ENCODE measurements at places on chromosomes 6 and 20. TPM values are rescaled to one million over a fixed set of nuclear protein-coding genes. Genes with fewer than 3 reads are reported as not detected.
A peak's percentile ranks its signal among the peaks of the same experiment; 100 is the strongest.

DNA sequence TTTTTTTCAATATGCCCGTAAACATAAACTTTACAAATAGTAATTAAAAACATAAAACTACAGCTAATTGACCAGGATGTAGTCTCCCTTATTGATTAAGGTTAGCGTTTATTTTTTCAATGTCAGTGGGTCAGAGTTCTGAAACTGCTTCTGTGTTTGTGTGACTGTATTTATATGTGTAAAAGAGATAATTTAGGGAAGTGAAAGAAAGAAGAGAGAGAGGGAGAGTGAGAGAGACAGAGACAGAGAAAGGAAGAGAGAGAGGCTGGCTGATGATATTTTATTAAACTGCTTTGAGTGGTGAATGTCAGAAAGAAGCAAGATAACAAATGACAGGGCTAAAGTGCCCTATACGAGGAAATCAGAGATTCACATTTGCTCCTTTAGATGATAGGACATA is 266.1 kb upstream of the PTCHD4 start:
- no peak overlapping the region for H3K4me3 ChIP-seq
- no peak overlapping the region for H3K27ac ChIP-seq
- DNase-seq, result no peak
- no peaks in the 10 kb centered on the region for H3K27me3 ChIP-seq
- no peaks in the 10 kb centered on the region for H3K36me3 ChIP-seq

- no peaks in the 10 kb centered on the region for H3K27me3 ChIP-seq
- no peak for DNase-seq
- H3K4me3 ChIP-seq, result peak overlapping the region; percentile 72
- H3K4me1 ChIP-seq, result 0 out of 2 replicates have a peak, but pooled peaks cover 14% of the 10 kb centered on the region
- peaks cover 3% of the 10 kb centered on the region for H3K36me3 ChIP-seq
- no peak overlapping the region for H3K27ac ChIP-seq
These were observed 1.1 kb downstream of the DLK2 start for GRCh38 chr6:43454290-43454695.

GFRAL gene
- total RNA-seq, result not detected

DNA sequence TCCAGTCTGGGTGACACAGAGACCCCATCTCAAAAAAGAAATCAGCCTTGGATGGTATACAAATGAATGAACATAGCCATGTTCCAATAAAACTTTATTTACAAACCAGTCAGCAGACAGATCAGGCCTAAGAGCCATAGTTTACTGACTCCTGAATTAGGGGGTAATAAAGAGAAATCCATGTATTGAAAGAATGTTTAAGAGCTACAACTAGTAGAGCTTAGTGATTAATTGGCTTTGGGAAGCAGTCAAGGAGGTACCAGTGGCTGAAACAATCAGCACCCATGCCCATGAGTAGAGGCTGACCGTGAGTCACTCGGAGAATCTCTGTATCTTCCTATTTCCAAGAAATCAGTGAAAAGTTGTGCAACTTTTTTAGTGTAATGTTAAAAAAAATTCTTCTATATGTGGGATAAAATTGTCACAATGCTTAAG is 223.6 kb upstream of the RREB1 start:
- H3K27me3 ChIP-seq, result no peaks in the 10 kb centered on the region
- H3K4me1 ChIP-seq, result peaks cover 34% of the 10 kb centered on the region
- H3K27ac ChIP-seq, result no peak overlapping the region
- no peak overlapping the region for H3K4me3 ChIP-seq
- no peaks in the 10 kb centered on the region for H3K36me3 ChIP-seq

PAX1 gene
- not detected for total RNA-seq

RPP21 gene
- 72.5 TPM for total RNA-seq

BTN2A1 gene
- 23.4 TPM for total RNA-seq

DNA sequence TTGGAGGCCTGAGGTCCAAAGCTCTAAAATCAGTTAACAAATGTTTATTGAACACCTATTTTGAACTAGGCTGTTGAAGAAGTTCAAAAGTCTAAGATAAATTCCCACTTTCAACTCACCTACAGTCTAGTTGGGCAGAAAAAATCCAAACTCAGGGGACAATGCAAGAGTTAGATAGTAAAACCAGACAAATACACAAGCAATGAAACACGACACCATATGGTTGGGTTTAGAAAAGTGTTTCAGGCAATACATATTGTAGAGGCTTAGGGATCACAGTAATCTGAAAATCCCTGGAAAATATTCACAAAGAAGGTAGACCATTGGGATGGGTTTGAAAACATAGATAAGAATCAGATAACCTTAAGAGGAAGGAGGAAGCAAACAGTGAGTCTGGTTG is 1.3 kb upstream of the CARMIL1 start:
- peaks cover 21% of the 10 kb centered on the region for H3K4me1 ChIP-seq
- H3K4me3 ChIP-seq, result peak overlapping the region; percentile 96
- no peak for DNase-seq

BMP5 gene
- total RNA-seq, result 0.20 TPM

GRCh38 chr6:69379518-69379917 is 417.3 kb downstream of the LMBRD1 start:
- H3K4me1 ChIP-seq, result no peaks in the 10 kb centered on the region
- no peak overlapping the region for H3K27ac ChIP-seq
- DNase-seq, result no peak
- no peaks in the 10 kb centered on the region for H3K36me3 ChIP-seq

DNA sequence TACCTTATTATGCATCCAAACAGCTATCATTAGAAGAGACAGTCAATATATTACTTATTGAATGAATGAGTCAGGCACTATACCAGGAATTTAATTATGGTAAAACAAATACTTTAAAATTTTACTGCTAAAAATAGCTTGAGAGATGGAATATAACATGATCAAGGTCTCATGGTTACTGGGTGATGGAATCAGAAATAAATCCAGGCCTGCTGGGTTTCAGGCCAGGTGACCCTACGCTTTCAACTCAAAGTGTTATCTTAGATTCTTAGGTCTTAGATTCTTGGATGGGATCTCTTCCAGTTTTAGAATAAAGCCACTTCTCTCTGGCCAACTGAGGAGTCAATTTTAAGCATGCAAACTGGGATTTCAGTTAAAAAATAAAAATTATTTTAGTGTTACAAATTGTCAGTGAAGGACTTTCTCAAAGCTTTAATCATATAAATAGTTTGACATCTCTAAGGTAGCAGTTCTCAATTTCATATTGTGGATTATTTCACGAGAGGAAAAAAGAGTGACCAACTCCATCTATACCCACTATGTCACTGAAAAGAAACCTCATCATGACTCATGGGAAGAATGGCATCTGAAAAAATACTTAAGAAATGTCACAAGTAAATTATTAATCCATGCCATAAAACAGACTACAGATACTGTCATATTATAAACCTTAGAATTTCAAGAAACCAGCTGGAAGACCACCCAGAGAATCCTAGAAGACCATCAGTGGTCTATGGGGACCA is 283.4 kb upstream of the RUNX2 start:
- H3K27ac ChIP-seq, result no peak overlapping the region
- no peaks in the 10 kb centered on the region for H3K27me3 ChIP-seq
- H3K36me3 ChIP-seq, result no peaks in the 10 kb centered on the region
- no peak overlapping the region for H3K4me3 ChIP-seq

- H3K36me3 ChIP-seq, result no peaks in the 10 kb centered on the region
- peaks cover 55% of the 10 kb centered on the region for H3K27me3 ChIP-seq
- H3K27ac ChIP-seq, result no peak overlapping the region
- H3K4me3 ChIP-seq, result no peak overlapping the region
These were observed 11.9 kb upstream of the NPBWR2 start for GRCh38 chr20:64119301-64119680.

DNA sequence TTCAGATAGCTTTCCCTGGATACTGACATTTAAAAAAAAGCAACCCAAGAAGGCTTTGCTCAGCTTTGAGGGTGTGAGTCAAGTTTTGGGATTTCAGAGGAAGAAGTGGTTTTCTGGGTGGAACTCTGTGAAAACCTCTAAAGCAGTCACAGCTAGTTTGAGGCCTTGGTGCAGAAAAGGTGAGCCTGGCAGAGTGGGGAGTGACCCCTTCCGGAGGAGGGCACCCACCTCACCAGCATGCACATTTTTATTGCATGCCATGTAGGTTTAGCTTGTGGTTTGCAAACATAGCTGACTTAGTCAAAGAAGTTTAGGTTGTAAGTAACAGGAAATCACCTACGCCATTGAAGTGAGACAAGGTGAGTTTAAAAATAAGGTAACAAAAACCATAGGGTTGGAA is 146.8 kb upstream of the PMEPA1 start:
- no peak overlapping the region for H3K27ac ChIP-seq
- H3K36me3 ChIP-seq, result no peaks in the 10 kb centered on the region
- no peaks in the 10 kb centered on the region for H3K27me3 ChIP-seq
- no peaks in the 10 kb centered on the region for H3K4me1 ChIP-seq

- H3K4me3 ChIP-seq, result no peak overlapping the region
- H3K27me3 ChIP-seq, result no peaks in the 10 kb centered on the region
- H3K27ac ChIP-seq, result no peak overlapping the region
- H3K36me3 ChIP-seq, result no peaks in the 10 kb centered on the region
- no peak for DNase-seq
These were observed 469 bp downstream of the GTSF1L start for GRCh38 chr20:43726333-43726732.

DNA sequence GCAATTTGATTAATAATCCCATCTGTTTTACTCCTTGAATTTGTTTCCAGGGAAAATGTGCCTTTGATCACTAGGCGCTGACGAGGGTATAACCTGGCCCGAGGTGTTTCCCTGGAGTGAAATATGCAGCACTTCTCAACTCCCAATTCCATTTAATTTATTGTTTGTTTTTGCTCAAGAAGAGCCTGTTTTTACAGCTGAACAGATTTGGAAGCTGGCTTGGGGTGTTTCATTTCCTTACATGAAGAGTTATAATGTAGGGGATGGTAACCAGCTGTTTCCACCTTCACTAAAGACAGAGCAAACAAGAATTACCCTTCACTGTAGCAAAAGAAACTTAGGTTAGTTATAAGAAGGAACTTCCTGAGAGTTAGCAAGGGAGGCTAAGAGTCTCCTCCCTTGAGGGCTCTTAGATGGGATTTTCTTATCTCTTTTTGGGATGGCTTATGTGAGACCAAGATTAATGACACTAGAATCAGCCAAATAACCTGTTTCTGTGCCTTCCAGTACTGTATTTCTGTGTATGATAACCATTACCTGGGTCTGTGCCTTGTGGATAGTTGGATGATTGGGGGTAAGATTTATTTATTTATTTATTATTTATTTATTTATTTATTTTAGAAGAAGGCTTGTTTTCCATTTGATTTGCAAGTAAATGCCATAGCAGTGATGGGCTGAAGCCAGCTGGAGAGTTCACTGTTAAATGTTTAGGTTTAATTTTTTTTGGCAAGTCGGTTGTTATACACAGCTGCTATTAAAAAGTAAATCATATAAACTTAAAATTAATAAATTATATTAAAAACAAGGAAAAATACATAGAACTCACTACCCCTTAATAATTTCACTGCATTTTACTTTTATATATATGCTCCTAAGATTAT is 162.2 kb upstream of the BMP2 start:
- no peaks in the 10 kb centered on the region for H3K4me1 ChIP-seq
- H3K27me3 ChIP-seq, result peaks cover 7% of the 10 kb centered on the region
- H3K4me3 ChIP-seq, result no peak overlapping the region

AIF1 gene
- total RNA-seq, result not detected

OPRL1 gene
- total RNA-seq, result 2.7 TPM

GRCh38 chr20:17868151-17868550 is 100.4 kb downstream of the SNX5 start:
- no peaks in the 10 kb centered on the region for H3K4me1 ChIP-seq
- H3K4me3 ChIP-seq, result no peak overlapping the region
- peaks cover 18% of the 10 kb centered on the region for H3K27me3 ChIP-seq
- DNase-seq, result no peak

PIM1 gene
- 60.3 TPM for total RNA-seq

GRCh38 chr6:33700391-33701050 is 11.0 kb downstream of the UQCC2 start:
- no peaks in the 10 kb centered on the region for H3K4me1 ChIP-seq
- peak; percentile 49 for DNase-seq
- H3K27me3 ChIP-seq, result no peaks in the 10 kb centered on the region

GRCh38 chr20:722822-723644 is 45.3 kb downstream of the SLC52A3 start:
- H3K27me3 ChIP-seq, result peaks cover 74% of the 10 kb centered on the region
- no peak overlapping the region for H3K27ac ChIP-seq
- no peaks in the 10 kb centered on the region for H3K4me1 ChIP-seq
- no peak overlapping the region for H3K4me3 ChIP-seq

- no peak overlapping the region for H3K4me3 ChIP-seq
- no peak overlapping the region for H3K27ac ChIP-seq
- no peaks in the 10 kb centered on the region for H3K4me1 ChIP-seq
- H3K27me3 ChIP-seq, result no peaks in the 10 kb centered on the region
- DNase-seq, result no peak
These were observed 92.7 kb downstream of the L3MBTL3 start for GRCh38 chr6:130111031-130111430.

TRIM15 gene
- not detected for total RNA-seq

GRCh38 chr20:33719277-33719988 is 677 bp downstream of the PXMP4 start:
- peaks cover 25% of the 10 kb centered on the region for H3K4me1 ChIP-seq
- H3K27me3 ChIP-seq, result no peaks in the 10 kb centered on the region
- H3K4me3 ChIP-seq, result peak overlapping the region; percentile 68
- no peaks in the 10 kb centered on the region for H3K36me3 ChIP-seq
- DNase-seq, result no peak

PTK6 gene
- 12.9 TPM for total RNA-seq

NOP56 gene
- total RNA-seq, result 210 TPM

PDSS2 gene
- total RNA-seq, result 17.8 TPM

GRM1 gene
- total RNA-seq, result not detected

DNA sequence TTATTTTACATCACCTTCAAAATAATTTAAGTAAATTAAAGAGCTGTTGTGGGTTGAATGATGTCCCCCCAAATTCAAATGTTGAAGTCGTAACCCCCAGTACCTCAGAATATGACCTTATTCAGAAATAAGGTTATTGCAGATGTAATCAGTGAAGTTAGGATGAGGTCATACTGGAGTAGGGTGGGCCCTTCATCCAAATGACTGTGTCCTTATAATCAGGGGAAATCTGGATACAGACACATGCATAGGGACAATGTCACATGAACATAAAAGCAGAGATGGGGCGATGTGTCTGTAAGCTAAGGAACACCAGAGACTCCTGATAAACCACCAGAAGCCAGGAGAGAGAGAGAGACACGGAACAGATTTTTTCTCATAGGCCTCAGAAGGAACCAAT is 13.3 kb upstream of the IL20RA start:
- H3K4me1 ChIP-seq, result peaks cover 9% of the 10 kb centered on the region
- no peaks in the 10 kb centered on the region for H3K36me3 ChIP-seq
- no peak overlapping the region for H3K4me3 ChIP-seq
- DNase-seq, result no peak

PEDS1 gene
- total RNA-seq, result 34.8 TPM

SIRPB2 gene
- 4.5 TPM for total RNA-seq

DNA sequence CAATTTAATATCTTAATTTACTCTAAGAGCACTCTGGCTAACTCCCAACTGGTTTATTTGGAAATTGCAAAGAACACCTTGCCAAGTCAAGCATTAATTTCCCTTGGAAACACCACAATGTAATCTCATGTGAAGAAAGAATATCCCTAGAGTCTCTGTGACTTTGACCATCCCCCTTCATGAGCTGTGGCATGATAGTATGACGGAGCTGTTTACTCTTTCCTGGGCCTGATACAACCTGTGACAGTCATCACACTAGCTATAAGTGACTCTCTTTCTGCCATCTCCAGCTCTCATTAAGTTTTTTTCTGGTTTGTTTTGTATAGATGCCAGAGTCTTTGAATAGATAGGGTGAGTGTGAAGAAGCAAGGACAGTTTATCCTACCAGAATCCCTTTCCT is 470.3 kb upstream of the JARID2 start:
- no peak overlapping the region for H3K27ac ChIP-seq
- H3K27me3 ChIP-seq, result no peaks in the 10 kb centered on the region
- no peak for DNase-seq
- no peaks in the 10 kb centered on the region for H3K36me3 ChIP-seq
- H3K4me3 ChIP-seq, result no peak overlapping the region

RHAG gene
- not detected for total RNA-seq

GPR63 gene
- 1.9 TPM for total RNA-seq
